Ecto neural progenitor cell (in vitro differentiated cells): ENCODE measurements at places on chromosomes 12 and 14.
A peak's percentile ranks its signal among the peaks of the same experiment; 100 is the strongest.

DNA sequence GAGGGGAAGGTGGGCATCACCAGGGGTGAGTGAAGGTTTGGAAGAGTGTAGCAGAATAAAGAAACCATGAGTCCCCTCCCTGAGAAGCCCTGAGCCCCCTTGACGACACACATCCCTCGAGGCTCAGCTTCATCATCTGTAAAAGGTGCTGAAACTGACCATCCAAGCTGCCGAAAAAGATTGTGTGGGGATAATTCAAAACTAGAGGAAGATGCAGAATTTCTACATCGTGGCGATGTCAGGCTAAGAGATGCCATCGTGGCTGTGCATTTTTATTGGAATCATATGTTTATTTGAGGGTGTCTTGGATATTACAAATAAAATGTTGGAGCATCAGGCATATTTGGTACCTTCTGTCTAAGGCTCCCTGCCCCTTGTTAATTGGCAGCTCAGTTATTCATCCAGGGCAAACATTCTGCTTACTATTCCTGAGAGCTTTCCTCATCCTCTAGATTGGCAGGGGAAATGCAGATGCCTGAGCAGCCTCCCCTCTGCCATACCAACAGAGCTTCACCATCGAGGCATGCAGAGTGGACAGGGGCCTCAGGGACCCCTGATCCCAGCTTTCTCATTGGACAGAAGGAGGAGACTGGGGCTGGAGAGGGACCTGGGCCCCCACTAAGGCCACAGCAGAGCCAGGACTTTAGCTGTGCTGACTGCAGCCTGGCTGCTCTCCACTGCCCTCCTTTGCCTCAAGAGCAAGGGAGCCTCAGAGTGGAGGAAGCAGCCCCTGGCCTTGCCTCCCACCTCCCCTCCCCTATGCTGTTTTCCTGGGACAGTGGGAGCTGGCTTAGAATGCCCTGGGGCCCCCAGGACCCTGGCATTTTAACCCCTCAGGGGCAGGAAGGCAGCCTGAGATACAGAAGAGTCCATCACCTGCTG, 7.0 kb downstream of the SERPINA1 start:
- peak; percentile 38 for DNase-seq

DNA sequence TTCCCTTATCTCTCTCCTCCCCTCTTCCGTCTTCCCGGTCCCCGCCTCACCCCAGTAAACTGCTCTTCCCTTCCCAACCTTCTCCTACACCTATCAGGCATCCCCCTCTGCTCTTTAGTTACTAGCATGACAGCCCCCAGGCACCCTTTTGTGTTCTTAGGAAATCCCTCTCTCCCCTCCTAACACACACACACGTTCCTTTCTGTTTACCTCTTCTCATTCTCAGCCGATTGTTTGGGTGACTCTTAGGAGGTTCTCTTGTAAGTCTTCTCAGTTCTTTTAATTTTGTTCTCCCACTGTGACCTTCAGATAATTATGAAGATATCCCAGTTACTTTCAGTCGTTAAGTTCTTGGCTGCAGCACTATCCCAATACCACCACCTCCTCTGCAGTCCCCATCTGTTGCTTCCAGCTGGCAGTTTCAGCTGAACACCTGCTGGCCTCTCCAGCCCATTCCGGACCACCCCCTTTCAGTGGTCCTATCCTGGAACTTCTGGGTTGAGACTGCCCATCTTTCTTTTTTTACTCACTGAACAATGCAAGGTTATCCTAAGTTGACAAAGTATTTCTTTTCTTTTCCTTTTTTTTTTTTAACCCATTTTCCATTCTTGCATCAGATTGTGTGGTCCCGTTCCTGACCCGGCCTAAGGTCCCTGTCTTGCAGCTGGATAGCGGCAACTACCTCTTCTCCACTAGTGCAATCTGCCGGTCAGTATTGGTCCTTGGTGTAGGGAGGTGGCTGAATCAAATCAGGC, 711 bp downstream of the MARS1 start:
- no peak for DNase-seq

DNA sequence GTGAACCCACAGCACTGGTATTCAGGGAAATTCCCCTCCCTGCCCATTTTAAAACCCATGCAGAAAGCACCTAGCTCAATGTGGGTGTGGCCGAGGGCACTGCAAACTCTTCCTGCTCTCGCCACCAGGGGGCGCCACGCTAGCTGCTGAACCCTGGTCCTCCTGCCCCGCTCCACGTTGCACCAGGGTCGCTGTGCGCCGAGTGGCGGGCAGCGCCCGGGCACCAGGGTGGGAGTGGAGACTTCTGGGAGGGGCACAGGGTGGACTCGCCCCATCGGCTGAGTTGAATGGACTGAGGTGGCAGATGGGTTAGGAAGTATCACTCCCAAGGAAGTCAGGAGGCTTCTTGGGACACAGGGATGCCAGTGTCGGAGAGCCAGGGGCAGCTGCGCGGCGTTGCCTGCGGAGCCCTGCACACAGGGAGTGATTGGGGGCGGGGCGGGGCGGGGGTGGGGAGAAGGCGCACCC, 48.1 kb upstream of the BCL11B start:
- DNase-seq: peak; percentile 86

GRCh38 chr14:25048170-25049016, 1.6 kb downstream of the STXBP6 start:
- DNase-seq: no peak

GRCh38 chr14:75987201-75987970, 1.8 kb downstream of the IFT43 start:
- no peak for DNase-seq

DNA sequence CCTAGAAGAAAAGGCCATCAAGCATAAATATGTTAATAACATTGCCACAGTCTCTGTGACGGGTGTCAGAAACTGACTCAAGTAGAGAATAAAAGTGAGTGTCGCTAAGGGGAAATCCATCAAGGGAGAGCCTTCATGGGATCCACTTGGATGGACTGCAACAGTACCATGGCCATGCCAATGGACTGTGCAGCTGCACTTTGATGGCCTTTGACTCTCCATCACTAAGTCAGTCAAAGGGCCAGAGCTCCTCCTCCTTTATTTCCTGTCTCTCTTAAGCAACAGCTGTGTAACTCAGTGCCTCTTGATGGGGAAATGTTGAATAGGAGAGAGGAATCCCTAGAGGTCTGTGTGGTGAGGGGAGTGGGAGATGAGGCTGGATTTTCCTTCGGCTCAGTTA, 335.2 kb downstream of the BMP4 start:
- DNase-seq: no peak

GRCh38 chr12:27898022-27898421, 74.5 kb downstream of the PTHLH start:
- DNase-seq: no peak

GRCh38 chr12:117100851-117101673, 1.8 kb upstream of the TESC start:
- DNase-seq: no peak
